ENCODE measurements at places on chromosomes 13 and 19. TPM values are rescaled to one million over a fixed set of nuclear protein-coding genes. Genes with fewer than 3 reads are reported as not detected.

DNA sequence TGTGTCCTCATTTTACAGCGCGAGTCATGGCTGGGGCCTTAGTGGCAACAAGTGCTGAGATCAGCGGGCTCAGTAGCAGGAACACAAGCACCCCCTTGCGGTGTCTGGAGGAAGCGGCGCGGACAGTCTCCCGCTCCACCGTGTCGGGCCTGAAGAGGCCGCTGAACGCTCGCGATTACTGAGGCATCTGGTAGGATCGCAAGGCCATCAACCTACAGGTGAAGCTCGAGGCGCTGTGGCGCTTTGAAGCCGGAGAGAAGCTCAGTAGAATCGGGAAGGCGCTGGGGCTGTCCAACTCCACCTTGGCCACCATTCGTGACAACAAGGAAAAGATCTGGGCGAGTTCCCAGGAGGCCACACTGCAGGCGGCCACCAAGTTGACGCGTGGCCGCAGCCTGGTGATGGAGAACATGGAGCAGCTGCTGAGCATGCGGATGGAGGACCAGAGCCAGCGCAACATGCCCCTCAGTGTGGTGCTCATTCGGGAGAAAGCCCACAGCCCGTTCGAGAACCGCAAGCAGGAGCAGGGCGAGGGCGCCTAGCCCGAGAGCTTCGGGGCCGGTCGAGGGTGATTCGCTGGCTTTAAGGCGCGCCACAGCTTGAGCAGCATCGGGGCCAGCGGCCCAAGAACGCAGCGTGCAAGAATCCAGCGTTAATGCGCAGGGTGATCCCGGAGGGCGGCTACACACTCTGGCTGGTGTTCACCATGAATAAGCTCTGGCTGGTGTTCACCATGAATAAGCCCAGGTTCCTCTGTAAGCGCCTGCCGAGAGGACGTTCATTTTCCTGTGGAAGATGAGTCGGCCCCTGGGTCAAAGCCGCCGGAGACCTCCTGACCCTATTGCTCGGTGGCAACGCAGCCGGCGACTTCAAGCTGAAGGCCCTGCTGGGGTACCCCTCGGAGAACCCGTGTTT, 8.3 kb upstream of the MZF1 start:
- DNase-seq, result peak; percentile 93
- no peak overlapping the region for H3K4me3 ChIP-seq
- H3K36me3 ChIP-seq, result no peaks in the 10 kb centered on the region
- H3K4me1 ChIP-seq, result no peaks in the 10 kb centered on the region
- no peak overlapping the region for H3K27ac ChIP-seq

- no peak overlapping the region for H3K4me3 ChIP-seq
- no peaks in the 10 kb centered on the region for H3K4me1 ChIP-seq
- no peak for DNase-seq
- no peaks in the 10 kb centered on the region for H3K27me3 ChIP-seq
- H3K36me3 ChIP-seq, result no peaks in the 10 kb centered on the region
Measured at GRCh38 chr19:35149463-35149862, 5.1 kb upstream of the FXYD5 start.

DNA sequence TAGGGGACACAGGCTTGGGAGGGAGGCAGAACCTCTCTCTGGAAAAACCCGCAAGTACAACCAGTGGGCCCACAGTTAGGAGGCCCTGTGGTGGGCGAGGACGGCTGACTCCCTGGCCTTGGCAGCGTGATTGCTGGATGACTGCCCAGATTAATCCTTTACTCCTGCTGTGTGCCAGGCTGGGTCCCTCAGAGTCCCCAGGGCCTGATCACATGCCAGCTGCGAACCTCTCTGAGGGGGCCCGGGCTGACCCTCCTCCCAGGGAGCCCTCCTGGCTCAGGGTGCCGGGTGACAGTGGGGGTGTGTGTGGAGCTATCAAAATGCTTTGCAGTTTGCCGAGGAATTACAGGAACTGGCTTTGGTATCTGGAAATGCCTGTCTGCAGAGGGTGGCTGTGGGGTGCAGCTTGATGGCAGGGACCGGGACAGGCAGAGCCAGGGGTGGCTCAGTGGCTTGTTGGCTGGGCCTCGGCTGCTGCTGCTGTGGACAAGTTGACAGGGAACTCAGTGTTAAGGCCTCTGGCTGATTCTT, 48.9 kb downstream of the DNM2 start:
- no peaks in the 10 kb centered on the region for H3K36me3 ChIP-seq
- H3K4me3 ChIP-seq, result no peak overlapping the region
- DNase-seq, result peak; percentile 82
- peak overlapping the region; percentile 31 for H3K27ac ChIP-seq
- no peaks in the 10 kb centered on the region for H3K4me1 ChIP-seq
- H3K27me3 ChIP-seq, result no peaks in the 10 kb centered on the region

- no peak overlapping the region for H3K27ac ChIP-seq
- H3K4me1 ChIP-seq, result no peaks in the 10 kb centered on the region
Measured at GRCh38 chr19:3020321-3020960, 8.6 kb downstream of the TLE2 start.

- no peak overlapping the region for H3K4me3 ChIP-seq
- no peaks in the 10 kb centered on the region for H3K36me3 ChIP-seq
- no peaks in the 10 kb centered on the region for H3K27me3 ChIP-seq
- H3K27ac ChIP-seq, result no peak overlapping the region
- H3K4me1 ChIP-seq, result no peaks in the 10 kb centered on the region
Measured at GRCh38 chr13:31442571-31442970, 242.8 kb downstream of the B3GLCT start.

DNA sequence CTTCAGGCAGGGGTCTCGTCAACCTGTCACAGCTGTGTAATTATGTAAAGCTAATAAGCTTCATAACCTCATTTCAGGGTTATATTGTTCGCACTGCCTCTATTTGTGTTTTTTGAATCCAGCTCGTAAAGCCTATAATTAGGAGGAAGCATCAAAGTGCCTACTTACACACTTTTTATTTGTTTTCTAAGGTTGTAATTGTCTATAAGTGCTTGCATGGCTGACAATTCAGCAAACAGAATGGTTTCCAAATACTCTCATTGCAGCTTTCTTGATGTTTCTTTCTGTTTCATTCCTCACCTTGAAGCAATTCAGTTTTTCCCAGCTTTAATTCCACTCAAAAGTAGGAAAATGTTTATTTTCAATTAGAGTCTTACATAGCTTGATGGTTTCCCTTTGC, 336.3 kb downstream of the HS6ST3 start:
- H3K4me3 ChIP-seq, result no peak overlapping the region
- H3K36me3 ChIP-seq, result no peaks in the 10 kb centered on the region
- no peaks in the 10 kb centered on the region for H3K27me3 ChIP-seq
- DNase-seq, result no peak
- H3K27ac ChIP-seq, result no peak overlapping the region
- no peaks in the 10 kb centered on the region for H3K4me1 ChIP-seq

DNA sequence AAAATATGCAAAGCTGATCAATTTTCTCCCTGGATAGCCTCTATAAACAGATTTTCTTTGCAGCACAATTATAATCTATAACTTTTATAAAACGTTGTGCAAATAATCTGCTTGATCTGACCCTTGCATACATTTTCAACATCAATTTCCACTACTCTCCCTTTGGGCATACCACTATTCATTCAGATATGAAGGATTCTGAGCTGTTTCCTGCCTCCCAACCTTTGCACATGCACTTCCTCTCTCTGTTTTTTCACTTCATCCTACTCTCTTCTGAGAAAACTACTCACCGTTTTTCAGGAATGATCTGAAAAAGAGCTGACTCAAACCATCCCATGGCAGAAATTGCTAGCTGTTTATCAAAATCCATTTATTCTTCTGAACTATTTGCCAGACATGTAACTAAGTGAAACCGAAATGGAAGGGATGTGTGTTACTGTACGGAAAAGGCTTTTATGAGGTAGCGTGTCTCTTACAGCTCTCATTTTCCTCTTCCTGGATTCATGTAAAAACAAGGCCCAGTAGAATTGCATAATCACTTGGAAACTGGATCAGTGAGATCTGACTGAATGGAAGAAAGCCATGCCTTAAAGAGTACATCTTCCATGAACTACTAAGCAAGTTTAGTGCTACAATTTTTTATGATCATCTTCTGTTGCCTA, 1447.3 kb upstream of the MIR17HG start:
- no peak overlapping the region for H3K4me3 ChIP-seq
- DNase-seq, result no peak
- H3K27me3 ChIP-seq, result no peaks in the 10 kb centered on the region
- H3K4me1 ChIP-seq, result no peaks in the 10 kb centered on the region

Gene LILRA2
- 3.5 TPM for total RNA-seq

Gene TUBA3C
- not detected for total RNA-seq

Gene B3GNT8
- 3.9 TPM for total RNA-seq

Gene SLC25A23
- total RNA-seq, result 59.0 TPM

Gene RNF17
- not detected for total RNA-seq

Data from aorta (tissue), 5 donors.